ENCODE measurements at places on chromosomes 1 and 21.

- peak; percentile 51 for DNase-seq
Observed at GRCh38 chr1:218371927-218372672, 27.0 kb downstream of the TGFB2 start.

- DNase-seq = no peak
Observed at GRCh38 chr1:173530795-173531693, 53.9 kb downstream of the PRDX6 start.

DNA sequence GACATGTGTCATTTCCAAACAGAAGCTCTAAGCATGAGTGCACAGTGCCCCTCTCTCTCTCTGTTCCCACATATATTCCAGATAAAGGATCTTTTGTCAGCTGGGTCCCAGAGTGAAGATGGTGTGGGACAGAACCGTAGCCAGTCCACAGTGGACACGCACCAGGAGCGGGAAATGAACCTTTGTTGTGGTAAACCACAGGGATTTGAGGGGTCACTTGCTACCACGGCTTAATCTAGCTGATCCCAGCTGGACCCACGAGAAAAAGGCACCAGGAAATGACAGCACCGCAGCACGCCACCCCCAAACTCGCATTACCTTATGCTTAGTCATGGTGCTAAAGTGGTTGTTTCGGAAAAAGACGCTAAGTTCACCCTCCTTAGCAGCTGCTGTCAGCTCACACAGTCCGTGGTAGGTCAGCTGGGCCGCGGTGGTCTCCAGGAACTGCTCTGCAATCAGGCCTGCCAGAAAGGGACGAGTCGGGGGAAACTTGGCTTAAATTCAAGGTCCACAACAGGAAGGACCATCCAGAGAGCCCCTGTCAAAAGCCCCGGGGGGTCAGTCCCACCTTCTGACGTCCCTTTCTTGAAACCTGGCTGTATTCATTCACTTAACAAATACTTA is 7.5 kb downstream of the MINDY1 start:
- DNase-seq = peak; percentile 70

- no peak for DNase-seq
Observed at GRCh38 chr1:54977533-54978297, 2.7 kb upstream of the TMEM61 start.

DNA sequence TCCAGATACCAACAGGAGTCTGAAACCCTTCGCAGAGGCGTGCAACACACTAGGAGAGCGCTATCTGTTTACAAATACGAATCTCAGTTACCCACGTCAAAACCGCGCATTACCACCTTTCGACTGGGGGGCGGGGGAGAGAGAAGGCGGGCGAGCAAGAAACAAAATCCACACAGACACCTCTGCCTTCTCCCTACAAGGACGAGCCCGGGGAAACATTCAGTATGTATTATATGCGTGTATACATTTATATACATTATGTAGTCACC is 722 bp downstream of the TUT4 start:
- no peak for DNase-seq

DNA sequence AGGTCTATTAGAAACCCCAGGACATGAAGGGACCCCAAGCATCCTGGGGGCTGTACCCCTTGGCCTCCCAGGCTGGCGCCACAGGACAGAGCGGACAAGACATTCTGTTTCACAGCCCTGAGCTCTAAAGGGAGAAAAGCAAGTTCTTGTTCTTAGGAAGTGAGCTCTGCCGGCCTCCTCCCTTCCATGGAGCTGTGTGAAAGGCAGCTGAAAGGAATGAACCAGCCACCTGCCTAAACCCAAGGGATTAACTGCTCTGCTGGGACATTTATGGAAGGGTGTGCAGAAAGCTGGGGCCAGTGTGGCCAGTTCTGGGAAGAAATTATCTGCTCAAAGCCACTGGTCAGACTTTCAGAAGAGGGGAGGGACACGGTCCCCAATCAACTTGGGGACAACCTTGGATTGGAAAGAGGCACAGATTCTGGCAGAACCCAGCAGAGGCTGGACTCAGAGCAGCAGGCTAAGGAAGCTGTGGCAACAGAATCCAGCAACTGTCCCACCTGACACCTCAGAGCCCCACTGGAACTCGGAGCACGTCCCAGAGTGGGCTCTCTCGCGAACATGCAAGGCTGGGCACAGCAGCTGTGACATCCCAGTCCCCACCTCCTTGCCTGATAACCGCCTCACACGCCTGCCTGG is 2.1 kb downstream of the KLHL21 start:
- peak; percentile 36 for DNase-seq

DNA sequence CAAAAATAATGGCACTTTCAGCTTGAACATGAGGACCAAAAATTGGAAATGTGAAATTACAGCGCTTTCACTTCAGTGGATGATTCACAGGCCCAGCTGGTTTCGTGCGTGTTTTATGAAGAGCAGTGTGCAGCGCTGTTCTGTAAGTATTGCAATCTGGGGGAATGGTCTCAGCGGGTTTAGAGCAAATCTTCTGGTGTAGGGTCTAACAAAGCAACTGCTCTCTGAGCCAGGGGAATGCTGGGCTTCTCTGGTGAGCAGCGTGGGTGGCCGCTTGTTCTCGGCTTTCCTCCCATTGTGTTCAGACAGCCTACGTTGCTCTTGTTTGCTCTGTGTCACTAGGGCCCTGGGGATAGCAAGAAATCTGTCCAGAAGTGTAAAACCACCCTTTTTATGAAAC is 42.4 kb upstream of the GADD45A start:
- DNase-seq = no peak

DNA sequence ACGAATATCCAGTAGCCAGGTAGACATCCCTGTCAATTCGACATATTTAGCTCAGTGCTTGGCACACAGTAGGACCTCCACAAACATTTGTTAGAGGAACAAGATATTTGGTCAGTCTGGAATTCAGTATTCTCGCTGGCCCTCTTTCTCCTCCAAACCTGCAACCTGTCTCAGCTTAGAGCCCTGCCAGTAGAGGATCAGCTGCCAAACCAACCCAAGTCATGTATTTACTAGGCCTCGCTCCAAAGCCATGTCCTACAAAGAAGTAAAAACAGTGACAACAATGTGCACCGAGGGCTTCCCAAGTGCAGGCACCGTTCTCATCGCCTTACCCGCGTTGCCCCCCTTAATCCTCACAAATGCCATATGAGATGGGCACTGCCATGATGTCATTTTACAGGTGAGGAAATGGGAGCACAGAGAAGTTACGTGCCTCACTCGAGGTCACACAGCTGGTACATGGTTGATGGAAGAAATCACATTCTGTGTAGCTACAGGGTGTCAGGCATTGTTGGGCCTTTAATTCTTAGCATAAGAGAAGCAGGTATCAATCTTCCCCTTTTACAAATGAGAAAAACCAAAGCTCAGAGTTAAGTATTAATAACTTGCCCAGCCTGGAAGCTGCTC is 26.0 kb upstream of the CDCA8 start:
- DNase-seq = no peak

DNA sequence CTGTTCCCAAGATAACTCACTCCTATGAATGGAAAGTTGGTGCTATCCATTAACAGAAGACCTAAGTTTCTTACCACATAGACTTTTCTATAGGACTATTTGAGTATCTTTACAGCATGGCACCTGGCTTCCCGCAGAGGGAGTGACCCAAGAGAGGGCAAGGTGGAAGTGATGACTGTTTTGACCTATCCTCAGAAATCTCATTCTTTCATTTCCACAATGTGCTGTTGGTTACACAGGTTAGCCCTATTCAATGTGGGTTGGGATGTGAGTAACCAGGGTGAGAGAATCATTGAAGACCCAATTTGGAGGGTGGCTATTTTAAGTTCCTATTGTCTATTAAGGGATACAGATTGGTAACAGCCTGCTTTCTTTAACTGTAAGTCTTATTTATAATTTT is 38.3 kb upstream of the NEXN start:
- DNase-seq = no peak

DNA sequence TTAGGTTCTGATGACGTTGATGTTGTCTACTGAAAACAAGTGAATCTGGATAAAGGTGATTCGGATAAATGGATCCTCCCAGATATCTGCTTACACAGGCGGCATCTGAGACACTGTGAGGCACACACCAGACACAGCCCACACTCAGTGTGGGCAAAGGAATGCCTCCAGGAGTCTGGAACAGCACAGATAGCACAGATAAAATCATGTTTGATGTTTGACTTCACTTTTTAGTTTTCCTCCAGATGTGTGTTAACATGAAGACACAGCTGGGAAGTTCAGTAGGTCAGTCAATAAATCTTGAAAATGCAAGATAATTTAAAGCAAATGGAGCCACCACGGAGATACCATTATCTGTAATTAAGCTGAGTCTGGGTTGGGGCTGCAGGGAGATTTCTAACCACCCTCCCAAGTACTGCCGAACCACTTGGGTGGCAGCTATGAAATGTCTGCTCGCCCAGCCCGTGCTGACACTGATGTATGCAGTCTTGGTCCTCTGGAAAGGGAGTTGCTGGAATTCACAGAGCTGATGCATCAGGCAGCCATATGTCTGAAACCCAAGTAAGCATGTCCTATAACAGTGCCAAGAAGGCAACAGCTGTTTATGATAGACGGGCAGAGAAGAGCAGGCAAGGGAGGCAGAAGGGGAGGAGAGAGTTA is 11.7 kb downstream of the CAPN9 start:
- peak; percentile 78 for DNase-seq

- DNase-seq = no peak
Observed at GRCh38 chr1:4825800-4826450, 171.5 kb downstream of the AJAP1 start.

- DNase-seq = peak; percentile 15
Observed at GRCh38 chr1:201269281-201269680, 14.0 kb upstream of the PKP1 start.

GRCh38 chr1:94675373-94675772 is 133.8 kb upstream of the F3 start:
- peak; percentile 88 for DNase-seq

- no peak for DNase-seq
Observed at GRCh38 chr1:60151311-60151710, 77.7 kb upstream of the C1orf87 start.

- DNase-seq = no peak
Observed at GRCh38 chr1:217590598-217590997, 40.3 kb downstream of the GPATCH2 start.

DNA sequence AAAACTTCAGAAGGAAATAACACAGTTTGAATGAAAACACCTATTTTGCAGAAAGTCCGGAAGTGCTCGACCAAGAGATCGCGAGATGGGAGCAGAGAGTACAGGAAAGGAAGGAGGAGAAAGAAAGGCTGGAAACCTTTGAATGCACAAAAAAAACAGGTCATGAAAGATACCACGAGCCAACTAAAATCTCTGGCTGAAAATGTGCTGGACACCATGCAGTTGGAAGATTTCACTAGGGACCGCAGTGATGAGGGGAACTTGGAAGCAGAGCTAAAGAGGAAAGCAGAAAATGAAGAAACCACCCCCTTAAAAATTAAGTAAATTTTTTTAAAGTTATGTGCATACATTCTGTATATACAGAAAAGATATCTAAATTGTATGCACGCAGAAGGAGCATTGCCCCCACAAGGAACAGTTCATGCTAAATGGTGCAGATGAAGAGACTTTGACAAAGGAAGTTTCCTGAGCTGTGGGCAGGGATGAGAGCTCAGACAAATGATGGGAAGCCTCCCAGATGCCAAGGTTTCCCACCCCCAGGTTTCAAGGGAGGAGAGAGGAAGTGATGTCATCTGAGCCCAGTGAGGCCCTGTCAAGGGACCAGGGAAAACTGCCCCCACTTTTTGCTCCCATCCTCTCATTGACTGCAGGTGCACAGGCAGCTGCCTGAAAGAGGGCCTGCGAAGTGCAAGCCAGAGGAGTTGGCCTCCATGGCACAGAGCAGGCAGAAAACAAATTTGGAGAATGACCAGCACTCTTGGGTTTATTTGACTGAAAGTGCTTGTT is 52.5 kb downstream of the ETS2 start:
- DNase-seq = no peak

DNA sequence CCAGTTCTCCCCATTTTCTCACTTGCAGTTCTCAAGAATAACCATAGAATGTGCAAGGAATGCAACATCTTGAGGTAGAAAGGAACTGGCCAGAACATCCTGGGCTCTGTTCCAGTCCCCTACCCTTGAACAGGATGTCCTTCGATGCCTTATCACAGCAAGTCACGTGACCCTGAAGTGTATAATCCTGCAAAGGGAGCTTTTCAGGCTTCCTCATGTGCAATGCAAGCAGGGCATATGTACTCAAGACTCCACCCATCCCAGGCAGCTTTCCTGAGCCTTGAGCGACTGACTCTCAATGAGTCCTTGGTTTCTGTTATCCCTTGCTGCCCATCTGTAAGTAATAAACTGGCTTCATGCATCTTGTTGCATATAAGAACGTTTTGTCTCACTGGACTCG is 311.0 kb downstream of the MRPL39 start:
- peak; percentile 23 for DNase-seq

- DNase-seq = no peak
Observed at GRCh38 chr1:193533853-193534252, 347.4 kb upstream of the B3GALT2 start.

- no peak for DNase-seq
Observed at GRCh38 chr21:31184876-31185275, 146.6 kb upstream of the KRTAP19-8 start.

DNA sequence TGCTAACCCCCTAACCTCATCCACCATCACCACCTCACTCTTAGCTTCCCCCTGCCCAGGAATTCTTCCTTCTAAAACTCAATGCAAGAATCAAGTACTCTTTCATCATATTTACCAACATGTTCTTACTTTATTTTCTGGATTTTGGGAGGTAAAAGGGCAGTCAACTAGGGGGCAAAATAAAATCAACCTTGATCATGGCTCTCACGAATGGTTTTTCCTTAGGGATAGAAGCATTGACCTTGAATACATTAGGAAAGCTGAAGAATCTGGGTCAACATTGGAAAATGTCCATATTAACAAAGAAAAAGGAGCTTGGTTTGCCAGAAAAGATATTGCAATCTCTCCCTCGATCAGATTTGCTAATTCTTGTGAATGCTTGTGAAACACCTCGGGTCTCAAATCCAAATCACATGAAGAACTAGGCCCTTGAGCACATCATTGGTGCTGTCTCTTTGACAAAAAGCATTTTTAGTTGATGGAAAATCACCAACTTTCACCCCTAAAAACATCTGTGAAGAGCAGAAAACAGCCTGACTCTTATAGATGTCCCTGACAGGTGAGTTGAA is 58.9 kb downstream of the ZC3H11B start:
- peak; percentile 37 for DNase-seq

DNA sequence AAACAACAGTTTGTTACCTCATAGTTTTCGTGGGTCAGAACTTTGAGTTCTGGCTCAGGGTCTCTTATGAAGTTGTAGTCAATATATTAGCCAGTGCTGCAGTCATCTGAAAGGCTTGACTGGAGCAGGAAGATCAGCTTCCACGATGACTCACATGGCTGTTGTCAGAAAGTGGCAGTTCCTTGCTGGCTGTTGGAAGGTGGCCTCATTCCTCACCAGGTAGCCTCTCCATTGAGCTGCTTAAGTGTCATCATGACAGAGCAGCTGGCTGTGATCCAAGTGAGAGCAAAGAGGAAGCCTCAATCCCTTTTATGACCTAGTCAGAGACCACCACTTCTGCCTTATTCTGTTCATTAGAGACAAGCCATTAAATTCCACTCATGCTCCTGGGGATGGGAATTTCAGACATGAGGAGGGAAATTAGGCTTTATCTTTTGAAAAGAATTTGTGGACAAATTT is 5.6 kb downstream of the OSBPL9 start:
- DNase-seq = peak; percentile 82

GRCh38 chr1:81733480-81733879 is 67.3 kb upstream of the ADGRL2 start:
- no peak for DNase-seq
